ENCODE measurements at places on chromosomes 2 and 18.
A peak's percentile ranks its signal among the peaks of the same experiment; 100 is the strongest.

GRCh38 chr2:46874236-46874929, 41.2 kb downstream of the MCFD2 start:
- no peak for DNase-seq

GRCh38 chr2:186912979-186913378, 64.0 kb upstream of the ZSWIM2 start:
- no peak for DNase-seq

DNA sequence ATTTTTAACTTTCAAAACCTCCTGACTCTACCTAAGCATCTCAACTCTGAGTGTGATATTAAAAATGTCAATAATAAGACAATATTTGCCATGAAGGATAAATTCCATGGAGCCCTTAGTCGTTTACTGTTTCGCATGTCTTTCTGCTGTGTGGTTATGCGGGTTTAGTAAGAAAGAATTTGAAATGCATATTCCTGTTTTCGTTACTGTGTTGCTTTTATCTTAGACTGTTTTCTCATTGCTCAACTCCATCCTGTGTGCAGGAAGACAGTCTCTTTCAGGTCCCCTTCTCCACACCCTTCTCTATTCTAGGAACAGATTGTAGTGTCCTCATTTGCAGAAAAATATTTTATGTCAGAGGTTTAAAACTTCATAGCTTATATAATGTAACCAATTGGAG, 82.5 kb upstream of the MAP3K20 start:
- no peak for DNase-seq

DNA sequence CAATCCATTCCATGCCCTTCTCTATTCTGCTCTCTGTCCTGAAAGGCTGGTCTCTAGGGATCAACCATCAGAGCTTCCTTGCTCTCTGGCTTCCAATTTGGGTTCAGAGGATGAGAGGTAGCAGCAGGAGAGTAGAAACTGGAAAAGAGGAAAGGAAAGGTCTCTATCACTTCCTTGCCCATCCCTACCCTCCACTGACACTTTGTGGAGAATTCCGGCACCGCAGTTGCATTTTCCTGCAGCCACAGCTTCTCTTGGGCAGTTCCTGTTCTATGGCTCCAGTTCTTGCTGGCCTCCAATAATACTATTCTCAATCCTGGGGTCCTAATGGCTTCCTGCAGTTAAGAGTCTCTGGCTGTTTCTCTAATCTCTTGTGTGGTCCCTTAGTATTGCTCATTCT, 13.3 kb upstream of the IMPACT start:
- DNase-seq = peak; percentile 28

GRCh38 chr18:69935319-69936190, 12.1 kb downstream of the CD226 start:
- DNase-seq = no peak

DNA sequence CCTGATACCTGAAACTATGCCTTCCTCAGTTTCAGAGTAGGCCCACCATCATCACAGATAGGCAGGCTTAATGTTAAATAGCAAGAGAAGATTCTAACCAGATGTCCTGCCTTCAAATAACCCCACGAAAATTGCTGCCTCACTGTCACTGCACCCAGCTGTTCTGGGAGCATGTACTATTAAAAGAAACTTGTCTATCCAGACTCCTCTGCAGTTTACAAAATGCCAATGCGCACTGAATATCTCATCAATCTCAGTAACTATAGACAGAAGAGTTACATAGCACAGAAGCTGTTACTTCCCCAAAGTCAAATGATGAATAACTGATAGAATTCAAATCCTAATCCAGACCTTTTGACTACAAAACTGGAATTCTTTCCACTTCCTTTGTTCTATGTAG, 43.9 kb downstream of the WDR75 start:
- DNase-seq = no peak

All from ACHN (cell line).